Thyroid gland (tissue), 4 donors: ENCODE measurements at places on chromosomes 6 and 20. TPM values are rescaled to one million over a fixed set of nuclear protein-coding genes. Genes with fewer than 3 reads are reported as not detected.

PROKR2 gene
- total RNA-seq: not detected

OLIG3 gene
- total RNA-seq: not detected

CST4 gene
- total RNA-seq: 3.0 TPM

PLA2G7 gene
- total RNA-seq: 14.3 TPM

ROS1 gene
- total RNA-seq: not detected

MDFI gene
- 2.9 TPM for total RNA-seq

LRFN2 gene
- not detected for total RNA-seq

GLYATL3 gene
- not detected for total RNA-seq

KCNK16 gene
- 0.88 TPM for total RNA-seq

SYNDIG1 gene
- total RNA-seq: 12.4 TPM

NHSL1 gene
- total RNA-seq: 5.2 TPM

CNR1 gene
- 3.8 TPM for total RNA-seq

CST7 gene
- total RNA-seq: 2.1 TPM

QKI gene
- 106 TPM for total RNA-seq

OR12D3 gene
- total RNA-seq: not detected
